Cortex of kidney (tissue), 1 donor: ENCODE measurements at places on chromosomes 3 and 15.

DNA sequence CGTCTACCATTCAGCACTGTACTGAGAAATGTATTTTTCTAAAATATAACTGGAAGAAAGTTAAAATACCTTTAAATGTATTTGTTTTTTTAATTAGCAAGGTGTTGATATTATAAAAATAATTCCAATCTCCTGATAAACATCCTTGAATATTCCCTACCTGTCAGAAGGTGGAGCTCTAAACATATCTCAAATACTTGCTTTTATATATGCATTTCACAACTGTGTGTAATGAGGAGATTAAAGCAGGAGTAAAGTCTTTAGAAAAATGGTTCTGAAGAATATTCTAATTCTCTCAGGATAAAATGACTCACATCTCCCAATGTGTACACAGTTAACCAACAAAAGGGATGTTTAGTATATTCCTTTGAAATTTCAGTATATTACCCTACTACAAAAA is 422.7 kb downstream of the PLCL2 start:
- DNase-seq: no peak

DNA sequence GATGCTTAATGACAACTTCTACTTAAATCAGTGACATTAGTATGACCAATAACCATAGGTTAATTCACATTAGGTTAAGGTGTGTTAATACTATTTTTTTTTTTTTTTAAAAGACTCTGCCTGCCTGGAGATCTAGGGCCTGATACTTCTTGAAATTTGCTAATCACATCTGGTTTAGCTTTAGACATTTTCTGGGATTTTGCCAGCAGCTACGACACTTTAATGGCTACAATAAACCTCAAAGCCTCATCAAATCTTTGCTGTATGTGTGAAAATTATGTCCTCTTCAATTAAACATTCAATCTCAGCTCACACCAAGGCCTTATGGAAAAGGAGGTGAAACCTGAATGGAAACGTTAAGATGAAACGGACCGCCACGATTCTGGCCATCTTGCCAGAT is 167.9 kb downstream of the GREM1 start:
- DNase-seq: no peak

GRCh38 chr3:61725851-61726333 is 164.5 kb downstream of the PTPRG start:
- DNase-seq: no peak

DNA sequence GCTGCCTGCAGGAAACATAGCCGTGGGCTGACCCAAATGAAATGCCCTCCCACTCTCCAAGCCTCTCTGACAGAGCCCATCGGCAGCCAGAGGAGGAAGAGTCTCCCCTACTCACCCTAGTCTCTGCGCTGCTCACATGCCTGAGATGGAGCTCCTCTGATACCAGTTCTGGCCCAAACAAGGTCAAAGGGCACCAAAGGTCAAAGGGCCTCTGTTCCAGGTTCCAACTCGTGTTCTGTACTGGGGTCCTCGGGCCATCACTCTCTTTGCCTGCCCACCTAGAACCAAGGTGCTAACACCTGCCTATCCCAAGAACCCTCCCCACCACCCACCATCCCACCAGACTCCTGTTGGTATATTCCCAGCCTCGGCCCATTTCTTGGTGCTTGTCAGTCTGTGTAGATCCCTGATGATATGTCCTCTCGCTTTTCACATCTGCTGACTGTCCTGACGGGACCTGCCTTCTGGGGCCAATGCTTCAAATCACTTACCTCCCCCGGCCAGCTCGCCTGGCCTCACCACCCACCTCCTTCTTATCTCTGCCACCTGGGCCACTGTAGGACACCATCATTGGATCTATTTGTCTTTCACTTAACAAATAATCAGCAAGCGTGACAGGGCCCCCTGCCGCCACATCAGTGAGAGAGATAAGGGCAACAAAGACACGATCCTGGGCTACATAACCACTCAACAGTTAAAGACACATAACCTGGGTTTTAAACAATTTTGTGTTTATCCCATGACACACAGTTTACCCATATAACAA is 90.4 kb downstream of the SRGAP3 start:
- no peak for DNase-seq

DNA sequence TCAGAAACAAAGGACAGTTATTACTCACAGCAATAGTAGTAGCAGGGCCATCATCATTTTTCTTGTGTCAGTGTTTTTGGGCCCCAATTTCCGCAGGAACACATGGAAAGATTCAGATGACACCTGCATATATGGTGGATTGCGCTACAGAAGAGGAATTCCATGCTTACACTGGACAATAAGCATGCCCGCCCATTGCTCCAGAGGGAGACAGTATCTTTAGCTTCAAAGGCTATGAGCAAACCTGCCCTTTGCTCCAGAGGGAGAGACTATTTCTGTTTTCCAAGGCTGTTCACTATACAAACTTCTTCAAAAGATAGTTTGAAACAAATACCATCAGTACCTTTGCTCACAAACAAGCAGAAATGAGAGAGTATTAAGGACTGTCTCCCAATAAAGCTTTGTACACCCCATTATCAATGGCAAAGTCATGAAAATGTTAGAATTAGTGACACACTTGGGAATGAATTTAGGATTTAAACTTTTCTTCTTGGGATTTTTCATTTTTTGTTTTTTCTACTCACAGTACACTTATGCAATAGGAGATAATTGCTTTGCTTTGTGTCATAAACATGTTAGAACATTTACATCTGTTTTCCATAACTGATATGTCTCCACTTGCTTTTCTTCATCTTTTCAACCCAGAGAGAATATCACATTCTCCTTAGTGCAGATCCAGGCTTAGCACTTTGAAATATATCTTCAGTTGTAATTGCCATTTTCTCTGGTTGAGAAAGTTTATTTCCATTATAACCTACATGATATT is 564.5 kb upstream of the ZNF717 start:
- no peak for DNase-seq

DNA sequence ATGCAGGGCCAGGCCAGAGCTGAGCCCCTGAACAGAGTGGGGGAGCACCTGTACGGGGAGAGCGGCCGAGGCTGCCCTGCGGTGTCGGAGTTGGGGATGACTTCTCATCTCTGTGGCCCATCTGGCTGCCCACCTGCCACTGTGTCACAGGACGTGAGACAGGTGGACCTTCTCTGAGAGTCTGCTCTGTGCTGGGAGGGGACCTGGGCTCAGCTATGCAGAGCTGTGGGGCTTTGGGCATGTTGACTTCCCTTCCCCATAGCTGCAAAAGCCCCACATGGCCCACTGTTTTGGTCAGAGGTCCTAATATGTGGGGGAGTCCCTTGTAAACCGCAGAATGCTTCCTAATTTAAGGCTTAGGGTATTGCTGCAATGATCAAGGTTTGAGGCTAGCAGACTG is 68.0 kb upstream of the TRPM1 start:
- no peak for DNase-seq

DNA sequence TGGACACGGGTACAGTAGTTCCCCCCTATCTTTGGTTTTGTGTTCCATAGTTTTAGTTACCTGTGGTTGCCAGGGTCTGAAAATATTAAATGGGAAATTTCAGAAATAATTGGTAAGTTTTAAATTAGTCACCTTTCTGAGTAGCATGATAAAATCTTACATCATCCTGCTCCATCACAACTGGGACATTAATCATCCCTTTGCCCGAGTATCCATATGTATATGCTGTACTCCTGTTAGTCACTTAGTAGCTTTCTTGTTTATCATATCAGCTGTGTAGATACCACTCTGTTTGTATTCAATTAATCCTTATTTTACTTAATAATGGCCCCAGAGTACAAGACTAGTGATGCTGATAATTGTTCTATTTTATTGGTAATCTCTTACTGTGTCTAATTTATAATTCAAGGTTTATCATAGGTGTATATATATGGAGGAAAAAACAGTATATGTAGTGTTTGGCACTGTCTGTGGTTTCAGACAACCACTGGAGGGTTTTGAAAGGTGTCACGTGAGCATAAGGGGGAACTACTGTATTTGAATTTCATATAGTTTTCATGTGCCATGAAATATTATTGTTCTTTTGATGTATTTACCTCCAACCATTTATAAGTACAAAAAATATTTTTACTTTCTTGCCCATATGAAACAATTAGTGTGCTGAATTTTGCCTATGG is 41.4 kb downstream of the CTDSPL2 start:
- no peak for DNase-seq

- DNase-seq: no peak
Measured at GRCh38 chr3:61173676-61174075, 77.6 kb downstream of the FHIT start.

GRCh38 chr3:40621252-40621651 is 96.5 kb downstream of the ZNF621 start:
- no peak for DNase-seq

DNA sequence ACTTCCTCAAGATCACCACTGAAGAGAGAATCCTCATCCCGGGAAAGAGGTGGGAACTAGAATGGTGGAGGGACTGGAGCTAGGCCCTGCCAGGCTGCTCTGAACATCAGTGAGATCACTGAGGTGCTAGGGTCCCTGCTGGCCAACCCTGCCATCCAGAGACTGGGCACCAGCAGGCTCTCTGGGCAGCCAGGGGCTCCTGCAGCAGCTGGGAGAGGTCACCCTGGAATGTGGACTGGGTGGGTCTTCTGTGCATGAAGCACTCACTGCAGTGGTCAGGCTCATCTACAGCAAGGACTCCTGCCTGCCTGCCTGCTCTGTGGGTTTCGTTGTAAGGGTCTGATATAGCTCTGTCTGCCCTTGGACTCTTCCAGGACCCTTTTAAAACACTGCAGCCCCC is 24.9 kb downstream of the ALS2CL start:
- DNase-seq: no peak

DNA sequence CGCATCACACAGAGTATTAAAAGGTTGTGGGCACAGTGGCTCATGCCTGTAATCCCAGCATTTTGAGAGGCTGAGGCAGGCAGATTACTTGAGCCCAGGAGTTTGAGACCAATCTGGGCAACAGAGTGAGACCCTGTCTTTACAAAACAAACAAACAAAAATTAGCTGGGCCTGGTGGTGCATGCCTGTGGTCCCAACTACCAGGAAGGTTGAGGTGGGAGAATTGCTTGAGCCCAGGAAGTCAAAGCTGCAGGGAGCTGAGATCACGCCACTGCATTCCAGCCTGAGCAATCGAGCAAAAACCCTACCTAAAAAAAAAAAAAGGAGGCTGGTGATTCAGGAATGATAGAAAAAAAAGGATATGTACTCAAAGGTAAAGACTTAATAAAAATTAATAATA is 28.2 kb upstream of the ST6GAL1 start:
- DNase-seq: no peak

- DNase-seq: no peak
Measured at GRCh38 chr15:41116962-41117252, 827 bp upstream of the INO80 start.

GRCh38 chr15:64997745-64998375 is 8.1 kb upstream of the SPG21 start:
- DNase-seq: no peak

DNA sequence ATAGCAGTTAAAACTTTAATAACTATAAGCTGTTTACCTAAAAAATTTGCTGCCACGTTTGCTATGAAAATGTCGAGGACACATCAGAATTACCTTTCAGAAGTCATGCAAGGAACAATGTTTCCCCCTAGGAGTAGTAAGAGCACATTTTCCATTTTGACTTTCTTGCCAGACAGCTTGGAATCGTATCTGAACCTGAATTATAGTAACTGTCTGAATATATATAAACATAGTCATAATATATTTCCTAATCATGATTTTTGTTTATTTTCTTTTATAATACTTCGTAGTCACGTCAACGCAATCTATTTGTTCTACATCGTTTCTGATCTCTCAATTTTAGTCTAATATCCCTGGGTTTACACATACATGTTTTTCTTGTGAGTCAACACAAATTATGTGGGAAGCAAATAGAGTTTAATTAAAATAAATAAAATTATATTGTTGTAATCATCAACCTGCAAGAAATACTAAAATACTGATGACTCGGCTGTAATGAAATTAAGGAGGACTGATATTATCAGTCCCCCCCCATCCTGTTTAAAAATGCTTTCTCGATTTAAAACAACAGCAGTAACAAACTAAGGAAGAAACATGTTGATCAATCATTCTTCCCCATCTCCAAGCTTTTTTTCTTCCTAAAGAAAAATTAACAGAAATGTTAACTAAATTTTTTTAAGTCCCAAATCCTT is 78.4 kb downstream of the MME start:
- no peak for DNase-seq

DNA sequence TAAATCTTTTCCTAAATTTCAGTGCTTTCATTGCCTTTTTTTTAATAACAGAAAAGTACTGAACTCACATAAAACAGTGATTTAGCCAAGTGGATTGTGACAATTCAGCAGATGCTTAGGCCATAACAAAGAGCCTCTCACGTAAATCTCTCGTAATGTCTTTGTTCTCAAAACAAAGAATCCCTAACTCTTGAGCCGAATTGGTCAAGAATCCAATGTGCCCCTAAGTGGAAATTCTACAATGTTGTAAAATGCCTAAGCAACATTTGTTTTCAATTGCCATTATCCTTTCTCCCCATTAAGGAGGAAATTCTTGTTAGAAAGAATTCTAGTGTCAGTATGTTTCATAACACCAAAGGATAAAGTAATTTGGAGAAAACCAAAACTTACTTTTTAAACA is 235.7 kb upstream of the THBS1 start:
- no peak for DNase-seq

DNA sequence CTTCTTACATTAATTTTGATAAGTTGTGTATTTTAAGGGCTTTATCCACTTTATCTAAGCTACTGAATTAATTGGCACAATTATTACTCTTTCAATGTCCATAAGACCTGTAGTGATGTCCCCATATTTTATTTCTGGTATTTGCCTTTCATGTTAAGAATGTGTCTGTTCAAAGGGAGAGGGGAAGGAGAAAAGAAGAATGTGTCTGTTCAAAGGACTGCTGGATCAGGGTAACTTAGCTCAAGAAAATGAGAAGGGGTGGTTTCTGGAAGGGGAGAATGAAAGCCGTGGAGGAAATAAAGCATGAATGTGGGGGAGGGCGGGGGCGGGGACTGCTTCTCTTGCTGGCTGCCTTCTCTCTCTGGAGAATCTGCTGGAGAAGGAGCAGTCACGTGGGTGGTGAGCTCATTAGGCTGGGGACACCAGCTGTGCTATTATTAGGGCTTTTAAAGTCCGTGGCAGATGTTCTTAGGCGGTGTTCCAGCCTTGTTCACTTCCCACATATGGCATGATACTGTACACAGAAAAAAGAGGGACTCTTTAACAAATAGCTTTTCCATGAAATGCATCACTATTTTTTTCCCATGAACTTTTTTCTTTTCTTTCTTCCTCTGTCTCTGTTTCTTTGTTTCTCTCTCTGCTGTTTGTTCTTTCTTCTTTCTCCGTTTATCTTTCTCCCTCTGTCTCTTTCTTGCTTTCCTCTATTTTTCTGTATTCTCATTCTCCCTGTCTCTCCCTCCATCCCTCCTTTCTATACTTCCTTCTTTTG is 63.7 kb upstream of the ULK4 start:
- no peak for DNase-seq

DNA sequence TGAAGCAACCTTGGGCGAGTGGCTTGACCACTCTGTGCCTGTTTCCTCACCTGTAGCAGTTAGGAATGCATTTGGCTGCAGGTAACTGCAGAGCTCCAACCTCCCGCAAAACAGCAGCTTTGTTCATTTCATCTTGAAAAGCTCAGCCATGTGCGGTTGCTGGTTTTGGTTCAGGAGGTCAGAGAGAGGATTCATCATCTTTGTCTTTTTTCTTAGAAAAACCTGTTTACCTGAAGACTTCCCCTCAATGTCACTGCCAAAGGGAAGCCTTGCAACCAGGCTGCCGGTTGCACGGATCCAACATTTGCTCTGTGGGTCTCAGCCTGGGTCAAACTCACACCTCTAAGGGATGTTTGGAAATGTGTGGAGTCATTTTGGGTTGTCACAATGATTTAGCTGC is 16.4 kb upstream of the FURIN start:
- no peak for DNase-seq
